ENCODE measurements at places on chromosomes 5 and 9.

GRCh38 chr5:80437326-80437725 lies 29.5 kb downstream of the ZFYVE16 start:
- DNase-seq: no peak

DNA sequence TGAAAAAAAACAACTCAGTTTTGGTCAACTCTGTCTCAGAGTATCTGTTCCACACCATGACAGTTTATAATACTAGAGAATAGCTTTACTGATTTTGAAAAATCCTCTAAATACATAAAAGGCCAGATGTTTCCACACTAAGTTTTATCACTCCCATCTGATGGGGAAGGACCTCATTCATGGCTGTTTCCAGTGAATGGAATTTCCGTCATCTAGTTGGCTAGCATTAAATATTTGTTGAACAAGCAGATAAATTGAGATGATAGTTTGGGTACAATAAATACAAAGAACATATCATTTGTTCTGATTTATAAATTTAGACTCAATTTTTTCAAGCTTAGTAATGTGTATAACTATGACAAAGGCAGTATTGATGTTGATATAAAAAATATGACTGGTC lies 408.5 kb downstream of the PTPRD start:
- no peak for DNase-seq

DNA sequence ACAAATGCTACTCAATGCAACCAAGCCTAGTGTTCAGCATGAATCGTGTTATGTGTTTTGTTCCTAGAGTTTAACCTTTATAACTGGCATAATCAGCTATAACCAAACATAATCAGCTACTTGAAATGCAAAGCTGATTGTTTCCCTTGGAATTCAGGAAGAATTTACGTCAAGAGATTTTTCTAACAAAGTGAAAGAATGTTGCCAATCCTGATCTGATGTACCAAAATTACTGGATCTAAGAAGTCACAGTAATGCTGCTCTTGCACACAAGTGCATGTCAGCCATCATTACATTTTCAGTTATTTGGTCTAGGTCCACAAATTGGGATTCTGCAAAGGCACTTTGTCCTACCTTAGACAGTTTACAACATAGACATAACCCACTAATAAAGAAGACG lies 662.3 kb upstream of the SEMA6A start:
- no peak for DNase-seq

- DNase-seq: no peak
Observed at GRCh38 chr5:141733198-141733597, 51.2 kb upstream of the ARAP3 start.

DNA sequence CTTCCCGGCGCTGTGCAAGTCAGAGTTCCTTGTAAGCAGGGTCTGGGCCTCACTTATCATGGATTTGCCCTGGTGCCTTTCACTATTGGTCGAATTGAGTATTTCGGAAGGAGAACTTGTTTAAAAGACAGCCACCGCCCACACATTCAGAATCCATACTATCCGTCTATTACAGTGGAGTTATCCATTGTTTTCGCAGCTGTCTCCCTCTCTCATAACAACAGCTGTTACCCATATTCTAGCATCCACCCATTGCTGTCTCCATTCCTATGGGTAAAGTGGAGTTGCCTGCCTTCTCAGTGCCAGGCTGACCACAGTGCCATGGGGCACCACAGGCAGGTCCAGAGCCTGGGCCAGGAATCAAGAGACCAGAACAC lies 20.2 kb downstream of the FAXDC2 start:
- no peak for DNase-seq

- no peak for DNase-seq
Observed at GRCh38 chr5:56178823-56179222, 54.3 kb downstream of the ANKRD55 start.

- peak; percentile 74 for DNase-seq
Observed at GRCh38 chr5:138459311-138459933, 5.9 kb upstream of the EGR1 start.
